ENCODE measurements at places on chromosomes 5 and 9.

DNA sequence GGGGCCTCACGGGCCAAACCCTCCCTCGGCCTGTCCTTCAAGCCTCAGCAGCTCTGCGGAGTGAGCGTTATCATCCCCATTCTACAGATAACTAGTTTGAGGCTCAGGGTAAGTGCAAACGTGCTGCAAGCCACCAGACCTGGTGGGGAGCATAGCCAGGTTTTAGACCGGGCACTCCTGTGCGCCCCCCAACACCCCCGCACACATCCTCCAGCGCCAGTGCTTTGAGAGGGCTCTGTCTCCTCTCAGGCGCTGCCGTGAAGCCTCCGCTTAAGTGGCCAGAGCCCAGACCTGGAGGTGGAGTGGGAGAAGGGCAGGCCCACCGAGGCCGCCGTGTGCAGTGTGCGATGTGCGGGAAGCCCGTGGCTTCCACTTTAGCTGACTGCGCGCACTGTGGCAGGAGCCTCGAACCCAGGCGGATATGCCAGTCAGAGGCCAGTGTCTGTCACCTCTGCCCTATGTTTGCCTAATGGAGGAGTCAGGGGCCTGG lies 1.6 kb upstream of the MGAT1 start:
- DNase-seq, result no peak

DNA sequence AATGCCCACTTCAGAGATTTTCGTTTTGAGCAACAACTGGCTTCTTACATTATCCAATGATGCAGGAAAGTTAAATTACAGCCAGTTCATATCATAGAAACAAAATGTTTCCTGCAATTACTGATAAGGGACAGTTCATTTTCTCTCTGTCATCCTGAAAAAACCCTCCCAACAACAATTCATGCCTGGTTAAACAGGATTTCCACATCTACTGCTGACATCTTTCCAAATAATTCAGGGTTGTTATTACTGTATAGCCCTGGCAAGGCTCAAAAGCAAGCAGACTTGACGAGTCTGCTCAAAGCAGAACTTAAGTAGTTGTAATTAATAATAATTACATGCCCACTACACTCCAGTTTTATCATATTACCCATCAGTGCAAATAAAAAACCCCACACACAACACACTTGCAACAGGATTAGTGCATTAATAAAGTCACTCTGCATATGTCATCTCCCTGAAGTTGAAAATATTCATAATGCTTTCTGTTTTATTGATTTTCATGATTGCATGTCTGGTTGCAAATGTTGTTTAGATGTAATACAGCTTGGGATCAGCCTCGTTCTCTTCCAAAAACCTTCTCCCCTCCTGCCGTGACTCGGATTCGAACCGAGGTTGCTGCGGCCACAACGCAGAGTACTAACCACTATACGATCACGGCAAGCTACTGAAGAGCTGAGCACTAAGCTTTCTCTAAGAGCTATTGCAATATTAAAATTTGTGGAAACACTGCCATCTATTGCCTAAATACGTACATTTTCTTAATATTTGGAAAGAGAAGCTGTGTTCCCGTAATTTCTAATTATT lies 119.6 kb upstream of the NFIB start:
- no peak for DNase-seq

GRCh38 chr9:124498040-124498439 lies 9.2 kb downstream of the NR5A1 start:
- no peak for DNase-seq

GRCh38 chr5:143350751-143351602 lies 52.5 kb downstream of the NR3C1 start:
- DNase-seq, result no peak

GRCh38 chr5:58133216-58133615 lies 326.7 kb downstream of the PLK2 start:
- DNase-seq, result no peak

GRCh38 chr5:126456217-126456820 lies 33.1 kb downstream of the GRAMD2B start:
- DNase-seq, result no peak

DNA sequence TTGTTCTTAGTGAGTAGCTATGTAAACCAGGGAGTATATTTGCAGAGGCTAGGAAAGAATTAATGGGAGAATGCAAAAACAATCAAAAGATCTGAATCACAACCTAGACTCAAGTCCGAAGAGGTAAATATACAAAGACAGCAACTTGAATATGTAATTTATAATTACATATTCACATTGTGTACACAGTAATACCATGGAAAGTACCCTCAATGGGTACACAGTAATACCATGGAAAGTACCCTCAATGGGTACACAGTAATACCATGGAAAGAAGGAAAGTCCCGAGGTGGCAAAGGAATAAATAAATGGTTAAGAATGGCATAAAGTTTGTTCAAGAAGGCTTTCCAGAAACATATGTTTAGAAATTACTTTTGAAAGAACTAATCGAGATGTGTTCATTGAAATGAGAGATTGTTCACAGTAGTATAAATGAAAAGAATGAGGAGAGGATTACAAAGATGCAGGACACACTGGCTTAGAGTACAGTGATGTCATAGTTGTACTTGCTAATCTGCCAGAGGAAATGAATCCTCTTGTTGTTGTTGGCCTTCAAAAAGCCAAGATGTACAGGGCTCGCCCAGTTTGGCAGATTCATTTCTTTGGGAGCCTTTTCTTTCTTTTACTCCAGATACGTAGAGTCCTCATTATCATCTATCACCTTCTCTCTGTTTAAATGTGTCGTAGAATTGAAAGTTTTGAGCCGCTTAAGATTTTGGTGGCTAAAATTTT lies 116.0 kb downstream of the UNC13B start:
- no peak for DNase-seq

- DNase-seq, result no peak
Measured at GRCh38 chr5:2848619-2849018, 97.1 kb upstream of the IRX2 start.

- DNase-seq, result no peak
Measured at GRCh38 chr5:95822542-95823181, at the start of gene GLRX. Gene GLRX, minus strand, starts transcription at chr5:95822726. Its CDS starts 64 bp downstream, at chr5:95822662.

- DNase-seq, result peak; percentile 34
Measured at GRCh38 chr5:171521219-171521633, 101.8 kb downstream of the FGF18 start.

DNA sequence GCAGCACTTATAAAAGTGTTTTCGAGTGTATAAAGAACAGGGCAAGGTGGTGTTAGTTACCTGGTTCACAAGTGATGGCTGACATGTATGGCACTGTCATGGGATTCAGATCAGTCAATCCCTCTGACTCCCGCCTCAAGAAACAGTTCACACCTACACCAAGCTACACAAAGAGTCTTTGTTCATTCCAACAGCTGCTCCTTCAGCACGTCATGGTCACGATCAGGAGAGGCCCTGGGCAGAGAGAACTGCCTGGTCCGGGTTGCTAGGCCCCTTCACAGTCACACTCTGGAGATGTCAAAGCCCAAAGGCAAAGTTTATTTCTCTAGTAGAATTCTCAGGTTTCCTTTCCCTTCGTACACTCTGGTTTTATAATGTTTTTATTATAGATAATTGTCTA lies 426.7 kb downstream of the ZSWIM6 start:
- no peak for DNase-seq

DNA sequence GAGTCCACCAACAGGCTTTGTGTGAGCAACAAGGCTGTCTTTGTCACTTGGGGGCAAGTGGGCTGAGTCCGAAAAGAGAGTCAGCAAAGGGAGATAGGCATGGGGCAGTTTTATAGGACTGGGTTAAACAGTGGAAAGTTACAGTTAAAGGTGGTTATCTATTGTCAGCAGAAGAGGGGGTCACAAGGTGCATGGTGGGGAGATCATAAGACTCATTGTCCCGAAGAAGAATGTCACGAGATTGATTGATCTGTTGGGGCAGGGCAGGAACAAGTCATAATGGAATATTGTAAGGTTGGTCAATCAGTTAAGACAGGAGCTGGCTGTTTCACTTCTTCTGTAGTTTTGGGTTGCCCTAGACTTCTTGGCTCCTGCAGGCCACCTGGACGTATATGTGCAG lies 7.6 kb upstream of the HMGCS1 start:
- DNase-seq, result no peak

- DNase-seq, result no peak
Measured at GRCh38 chr9:39587844-39588499, 232.5 kb downstream of the SPATA31A1 start.

DNA sequence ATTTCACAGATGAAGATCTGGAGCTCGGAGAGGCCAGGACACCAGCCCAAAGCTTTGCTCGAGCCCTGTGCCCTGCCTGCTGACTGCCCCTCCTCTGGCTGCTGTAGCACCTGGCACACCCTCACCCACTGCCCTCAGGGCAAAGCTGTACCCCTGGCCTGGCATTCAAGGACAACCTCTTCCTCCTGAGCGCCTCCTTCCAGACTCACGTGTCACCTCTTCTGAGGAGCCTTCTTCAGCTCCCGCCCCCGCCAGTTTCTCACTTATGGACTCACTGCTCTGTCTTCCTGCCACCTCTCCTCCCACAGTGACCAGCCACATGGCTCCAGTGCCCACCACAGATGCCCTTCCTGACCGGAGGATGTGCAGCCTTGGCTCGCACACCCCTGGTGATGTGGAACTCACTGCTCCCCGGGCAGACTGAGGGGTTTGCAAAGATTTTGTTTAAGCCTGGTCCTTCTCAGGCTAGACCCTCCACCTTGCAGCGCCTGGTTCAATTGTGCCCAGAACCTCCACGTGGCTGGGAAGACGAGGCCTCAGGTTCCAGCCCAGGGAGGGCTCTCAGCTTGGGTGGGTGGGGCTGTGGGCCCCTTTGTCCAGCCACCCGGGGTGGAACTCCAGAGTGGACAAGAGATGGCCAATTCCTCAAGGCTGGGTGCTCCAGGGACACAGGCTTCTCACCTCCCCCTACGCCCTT lies 46.6 kb upstream of the PHYKPL start:
- DNase-seq, result no peak

- DNase-seq, result no peak
Measured at GRCh38 chr9:129574911-129575585, 45.9 kb downstream of the C9orf50 start.

- no peak for DNase-seq
Measured at GRCh38 chr9:4145482-4145881, 154.4 kb downstream of the GLIS3 start.

DNA sequence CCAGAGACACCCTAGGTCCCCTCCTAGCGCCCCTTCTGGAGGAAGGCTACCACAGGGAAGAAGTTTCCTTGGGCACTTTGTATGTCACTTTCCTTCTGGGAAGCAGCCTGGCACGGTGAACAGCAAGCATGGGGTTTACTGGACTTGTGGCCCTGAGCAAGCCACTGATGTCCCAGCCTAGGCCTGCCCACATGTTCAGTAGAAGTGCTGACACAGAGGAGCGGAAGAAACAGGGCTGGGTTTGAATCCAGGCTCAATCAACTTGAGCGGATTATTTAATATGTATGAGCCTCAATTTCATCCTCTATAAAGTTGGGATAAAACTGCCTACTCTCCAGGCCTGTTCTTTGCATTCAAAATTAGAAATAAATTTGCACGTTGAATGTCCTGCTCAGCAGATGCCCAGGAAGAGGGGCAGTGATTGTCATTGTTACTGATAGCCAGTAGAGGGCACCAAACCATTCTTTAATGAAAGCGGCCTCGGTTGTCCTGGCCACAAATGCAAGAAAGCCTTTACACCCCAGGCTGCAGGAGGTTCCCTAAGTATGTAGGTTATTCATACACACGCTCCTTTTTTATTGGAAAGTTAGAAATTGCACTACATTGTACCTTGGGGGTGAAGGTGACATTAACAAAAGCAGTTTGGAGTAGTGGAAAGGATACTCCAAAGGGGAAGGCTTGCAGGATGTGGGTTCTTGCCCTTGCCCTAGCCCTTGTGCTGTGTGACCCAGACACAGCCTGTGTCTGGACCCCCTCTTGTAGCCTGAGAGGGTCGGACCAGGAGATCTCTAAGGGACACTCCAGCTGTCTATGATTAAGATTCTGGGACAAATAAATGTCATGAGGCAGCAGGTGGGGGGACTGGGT lies 13.4 kb upstream of the XPA start:
- DNase-seq, result no peak

DNA sequence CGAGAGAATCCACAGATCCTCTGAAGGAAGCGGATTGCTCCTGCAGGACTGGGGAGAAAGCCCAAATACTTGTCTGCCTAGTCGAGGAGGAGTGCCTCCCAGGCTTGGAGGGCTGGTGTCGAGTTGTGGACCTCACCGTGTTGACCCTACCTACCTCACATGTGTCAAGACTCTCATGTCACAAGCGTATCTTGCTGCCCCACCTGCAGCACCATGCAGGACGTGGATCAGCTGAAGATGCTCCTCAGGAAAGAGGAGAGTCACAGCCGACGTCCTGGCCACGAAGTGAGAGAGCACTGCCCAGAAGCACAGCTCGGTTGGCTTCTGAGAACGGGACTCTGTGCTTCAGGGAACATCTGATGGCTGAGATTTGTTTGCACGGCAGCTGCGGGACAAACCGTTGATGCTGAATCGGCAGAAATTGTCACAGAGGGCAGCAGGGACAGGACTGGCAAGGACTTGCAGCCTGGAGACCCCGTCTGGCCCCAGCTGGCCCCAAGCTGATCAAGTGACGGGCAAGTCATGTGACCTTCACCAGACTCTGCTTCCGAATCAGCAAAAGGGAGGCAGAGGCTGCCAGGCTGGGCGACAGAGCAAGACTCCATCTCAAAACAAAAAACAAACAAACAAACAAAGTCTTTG lies 119.1 kb upstream of the ITGA1 start:
- no peak for DNase-seq

- DNase-seq, result no peak
Measured at GRCh38 chr9:108217431-108218349, 638.1 kb downstream of the ACTL7B start.

DNA sequence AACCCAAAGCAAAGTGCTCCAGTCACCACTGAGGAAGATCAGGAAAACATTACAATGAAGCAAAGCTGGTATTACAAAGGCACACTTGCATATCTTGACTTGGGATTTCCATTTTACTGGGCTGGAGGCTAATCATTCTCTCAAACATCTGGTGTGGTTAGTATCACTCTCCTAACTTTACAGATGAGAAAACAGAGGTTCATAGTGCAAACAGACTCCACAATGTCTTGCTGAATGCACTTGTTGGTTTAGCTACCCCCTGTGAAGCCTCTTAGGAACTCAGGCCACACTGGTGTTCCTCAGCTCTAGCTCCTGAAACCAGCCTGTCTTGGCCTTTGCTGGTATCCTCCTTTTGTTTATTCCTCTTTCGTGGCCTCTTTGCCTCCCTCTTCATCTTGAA lies 29.5 kb upstream of the SMAD5 start:
- DNase-seq, result no peak

DNA sequence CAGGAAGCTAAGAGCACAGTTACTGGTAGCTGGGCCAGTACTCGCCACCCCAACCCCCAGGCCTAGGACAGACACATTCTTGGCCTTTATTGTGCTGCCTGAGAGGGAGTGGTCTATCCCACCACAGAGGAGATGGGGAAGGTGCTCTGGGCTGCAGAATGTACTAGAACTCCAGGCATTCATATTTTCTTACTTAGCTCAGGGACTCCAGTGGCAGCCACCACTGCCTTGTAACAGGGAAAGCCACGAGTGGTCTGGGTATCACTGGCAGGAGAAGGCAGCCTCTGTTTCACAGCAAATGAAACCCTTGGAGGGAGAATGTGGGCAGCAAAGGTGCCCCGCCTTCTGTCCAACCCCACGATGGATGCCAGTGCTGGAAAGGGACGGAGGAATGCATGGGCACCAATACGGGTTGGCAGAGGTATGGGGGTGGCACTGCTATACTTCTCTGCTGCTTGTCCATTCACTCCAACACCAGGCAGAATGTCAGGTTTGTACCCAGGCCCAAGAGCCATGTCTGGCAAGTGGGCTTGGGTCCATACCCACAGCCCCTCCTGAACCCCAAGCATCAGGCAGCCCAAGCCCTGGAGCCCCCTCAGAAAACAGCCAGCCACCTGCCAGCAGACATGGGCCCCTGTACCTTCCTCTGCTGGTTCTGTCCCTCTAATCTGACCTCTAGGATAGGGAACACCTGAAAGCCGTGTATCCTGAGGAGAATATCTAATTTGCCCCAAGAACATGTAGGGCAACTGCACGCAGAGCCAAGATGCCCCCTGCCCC lies 4.6 kb downstream of the SEPTIN8 start:
- no peak for DNase-seq
